ENCODE measurements at places on chromosomes 7 and 10.
A peak's percentile ranks its signal among the peaks of the same experiment; 100 is the strongest.

GRCh38 chr10:71971311-71971731, 7.1 kb downstream of the CHST3 start:
- DNase-seq = no peak

- DNase-seq = no peak
These were observed 926.0 kb upstream of the C7orf33 start for GRCh38 chr7:147664541-147664940.

DNA sequence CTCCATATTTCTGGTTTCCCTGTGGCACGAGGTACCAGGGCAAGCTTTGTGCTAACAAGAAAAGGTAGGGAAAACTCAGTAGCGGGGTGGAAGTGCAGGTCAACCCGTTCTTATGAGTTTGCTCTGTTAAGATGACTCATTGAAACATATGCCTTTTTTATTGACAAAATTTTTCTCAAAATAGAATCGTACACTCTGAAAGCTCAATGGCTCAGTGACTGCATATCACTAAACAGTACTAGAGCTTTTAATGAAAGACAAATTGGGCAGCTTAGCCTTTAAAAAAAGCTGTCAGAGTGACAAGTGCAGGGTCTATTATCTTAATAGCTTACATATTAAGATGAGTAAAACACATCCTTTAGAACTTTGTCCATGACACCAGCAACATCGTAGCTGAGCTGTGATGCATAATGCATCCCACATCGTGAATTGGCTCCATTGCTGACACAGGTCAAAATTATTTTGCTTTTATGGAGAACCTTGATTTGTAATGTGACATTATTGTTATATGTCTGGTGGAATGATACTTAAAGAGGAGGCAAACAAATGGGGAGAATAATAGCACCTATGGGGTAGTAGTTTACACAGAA, 264.4 kb downstream of the ETV1 start:
- no peak for DNase-seq

GRCh38 chr10:6640433-6641040, 60.5 kb upstream of the PRKCQ start:
- no peak for DNase-seq

DNA sequence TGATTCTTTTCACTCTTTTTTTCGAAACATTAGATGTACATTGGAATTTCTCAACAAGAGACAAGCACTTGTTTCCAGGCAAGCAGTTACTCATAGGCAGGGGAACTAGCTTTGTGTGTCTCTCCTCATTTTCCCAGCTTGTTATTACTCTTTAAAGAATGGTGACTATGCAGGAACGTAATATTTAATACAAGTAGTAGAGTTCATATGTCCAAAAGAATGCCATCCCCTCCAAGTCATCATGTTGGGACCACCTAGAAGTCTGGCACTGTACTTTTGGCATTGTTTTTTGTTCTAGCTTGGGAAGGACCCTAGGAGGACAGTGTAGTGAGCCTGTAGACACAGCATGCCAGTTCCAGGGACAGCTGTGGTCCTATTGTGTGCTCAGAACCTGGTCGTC, 650.7 kb downstream of the INHBA start:
- no peak for DNase-seq

GRCh38 chr7:127393368-127394058, 1.0 kb upstream of the ZNF800 start:
- no peak for DNase-seq

DNA sequence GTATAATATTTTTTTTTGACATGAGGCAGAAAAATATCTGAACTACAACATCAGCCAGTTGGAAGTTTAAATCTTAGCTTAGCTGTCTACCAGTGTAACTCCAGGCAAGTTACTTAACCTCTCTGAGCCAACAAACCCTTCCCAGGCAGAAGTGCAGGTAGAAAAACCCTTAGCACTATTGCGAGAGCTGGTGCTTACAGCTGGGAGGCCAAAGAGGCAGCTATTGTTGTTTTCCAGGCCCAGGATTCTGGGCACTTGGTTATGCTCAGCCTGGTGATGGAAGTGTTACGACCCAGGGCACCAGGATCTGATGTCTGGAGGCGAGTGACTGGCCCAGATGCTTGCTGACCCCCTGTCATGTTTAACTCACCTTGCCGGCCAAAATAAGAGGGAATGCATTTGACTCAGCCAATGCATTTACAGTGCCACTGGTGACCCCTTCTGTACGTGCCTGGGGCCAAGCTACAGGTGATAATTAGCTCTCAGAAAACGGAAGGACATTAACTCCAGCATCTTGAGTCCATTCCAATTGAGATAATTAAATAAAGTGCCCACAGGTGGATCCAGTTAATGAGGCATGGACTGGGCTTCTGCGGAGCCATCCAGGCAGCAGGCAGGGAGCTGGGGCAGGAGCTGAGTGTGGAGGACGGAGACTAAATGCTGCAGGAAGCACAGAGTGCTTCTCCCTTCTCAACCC, 126.5 kb upstream of the HABP2 start:
- DNase-seq = no peak

DNA sequence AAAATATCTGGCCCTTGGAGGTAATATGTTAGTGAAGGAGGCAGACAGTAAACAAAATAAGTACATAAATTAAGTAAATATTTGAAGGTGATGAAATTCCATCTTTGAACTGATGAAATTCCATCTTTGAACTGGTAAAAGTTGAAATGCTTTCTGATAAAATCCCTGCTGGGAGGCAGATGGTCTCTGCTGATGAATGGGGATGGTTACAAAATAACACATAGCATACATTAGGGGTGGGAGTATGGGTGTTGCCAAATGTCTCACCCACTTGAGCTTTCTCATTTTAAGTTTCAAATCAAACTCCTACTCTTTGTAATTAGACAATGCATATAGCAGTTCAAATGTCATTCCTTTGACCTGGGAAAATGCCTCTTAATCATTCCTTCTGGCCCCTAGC, 77.5 kb upstream of the SORCS3 start:
- no peak for DNase-seq

DNA sequence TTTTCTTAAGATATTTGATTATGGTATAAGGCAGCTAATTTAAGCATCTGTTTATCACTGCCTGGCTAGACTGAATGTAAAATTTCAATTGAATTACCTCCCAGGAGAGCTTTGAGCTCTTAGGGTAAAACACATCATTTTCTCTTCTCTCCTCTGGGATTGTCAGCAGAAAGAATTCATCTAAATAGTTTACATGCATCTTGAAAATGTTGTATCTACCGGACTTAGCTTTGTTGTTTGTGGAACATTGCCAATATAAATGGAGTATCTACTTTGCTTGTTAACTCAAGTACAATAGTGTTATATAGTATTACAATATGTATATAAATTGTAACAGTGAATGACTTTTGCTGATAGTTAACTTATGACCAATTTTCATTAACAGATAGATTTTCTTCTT, 73.3 kb downstream of the TAF3 start:
- DNase-seq = no peak

- DNase-seq = peak; percentile 65
These were observed 9.1 kb downstream of the RASSF4 start for GRCh38 chr10:44968500-44969400.

GRCh38 chr7:91293136-91293535, 28.9 kb downstream of the FZD1 start:
- DNase-seq = no peak

DNA sequence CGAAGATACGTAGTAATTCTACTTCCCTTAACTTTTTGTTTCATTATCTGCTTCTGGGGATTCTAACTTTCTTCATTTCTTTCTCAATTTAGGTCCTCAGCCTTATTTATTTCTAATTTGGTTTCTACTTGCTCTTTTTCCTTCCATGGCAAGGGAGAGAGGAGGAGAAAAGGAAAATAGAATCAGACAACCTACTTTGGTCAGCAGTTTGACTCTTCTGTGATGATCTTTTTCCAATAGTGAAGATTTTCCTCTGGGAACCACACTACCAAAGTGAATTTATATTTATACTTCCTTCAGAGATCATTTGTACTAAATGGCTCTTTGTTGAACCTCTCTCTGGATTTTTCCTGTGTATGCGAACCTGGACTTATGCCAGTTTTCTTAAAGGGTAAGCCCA, 90.2 kb downstream of the TMEM26 start:
- no peak for DNase-seq

- DNase-seq = no peak
These were observed 34.1 kb upstream of the TSPAN33 start for GRCh38 chr7:129110258-129110981.
